GM12892 (cell line): ENCODE measurements at places on chromosomes 3 and 15.

DNA sequence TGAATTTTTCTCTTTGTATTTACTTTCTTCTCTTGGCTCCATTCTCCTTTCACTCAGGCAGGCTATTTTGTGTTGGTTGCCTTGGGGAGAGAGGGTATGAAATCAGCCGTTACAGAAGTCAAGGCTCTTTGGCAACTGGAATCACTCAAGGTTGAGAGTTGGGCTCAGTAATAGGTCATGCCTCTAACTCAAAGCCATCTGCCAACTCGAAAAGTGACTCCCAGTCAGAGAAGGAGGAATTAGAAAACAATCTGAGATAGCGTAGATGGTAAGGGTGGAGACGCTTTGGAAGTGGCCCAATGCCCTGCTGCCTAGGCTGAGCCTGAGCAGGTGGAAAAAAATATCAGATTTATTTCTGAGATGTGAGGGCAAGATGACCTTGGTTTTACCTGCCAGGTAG, 205.7 kb upstream of the ST8SIA2 start:
- DNase-seq: no peak

DNA sequence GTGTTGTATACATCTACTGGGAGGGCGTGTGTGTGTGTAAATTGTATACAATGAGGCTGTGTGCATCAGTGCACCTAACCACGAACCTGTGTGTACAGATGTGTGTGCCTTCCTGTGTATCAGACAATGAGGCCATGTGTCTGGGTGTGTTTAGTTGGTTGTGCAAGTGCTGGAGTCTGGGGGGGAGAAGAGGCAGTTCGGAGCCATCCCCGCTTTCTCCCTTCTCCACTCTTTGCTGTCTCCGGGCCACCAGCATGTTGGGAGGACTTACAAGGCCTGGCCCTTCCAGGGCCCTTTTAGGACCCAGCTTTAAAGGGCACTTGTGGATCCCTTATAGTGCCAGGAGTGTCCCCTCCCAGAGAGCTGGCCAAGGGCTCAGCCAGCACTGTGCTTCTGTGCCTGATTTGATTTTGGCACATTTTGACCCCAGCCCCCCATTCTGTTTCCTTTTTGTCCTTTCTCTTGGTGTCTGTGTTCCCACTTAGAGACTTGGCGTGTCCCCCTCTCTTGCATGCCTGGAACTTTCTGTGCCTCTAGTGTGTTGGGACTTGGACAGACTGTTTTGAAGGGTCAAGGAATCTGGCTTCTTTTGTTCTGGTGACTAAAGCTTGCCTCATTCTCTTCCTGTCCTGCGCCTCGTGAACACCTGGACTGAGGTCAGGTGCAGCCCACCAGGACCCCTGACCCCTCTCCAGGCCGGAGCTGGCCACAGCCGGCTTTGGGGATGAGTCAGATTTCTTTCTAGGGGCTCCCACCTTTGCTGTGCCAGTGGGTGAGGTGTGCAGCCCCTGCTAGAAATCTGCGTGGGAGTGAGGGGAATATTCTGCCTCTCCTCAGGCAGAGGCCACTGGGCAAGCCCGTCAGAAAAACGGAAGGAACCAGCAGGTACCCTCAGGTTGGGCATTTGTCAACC, 1.5 kb downstream of the CTDSPL start:
- DNase-seq: no peak

DNA sequence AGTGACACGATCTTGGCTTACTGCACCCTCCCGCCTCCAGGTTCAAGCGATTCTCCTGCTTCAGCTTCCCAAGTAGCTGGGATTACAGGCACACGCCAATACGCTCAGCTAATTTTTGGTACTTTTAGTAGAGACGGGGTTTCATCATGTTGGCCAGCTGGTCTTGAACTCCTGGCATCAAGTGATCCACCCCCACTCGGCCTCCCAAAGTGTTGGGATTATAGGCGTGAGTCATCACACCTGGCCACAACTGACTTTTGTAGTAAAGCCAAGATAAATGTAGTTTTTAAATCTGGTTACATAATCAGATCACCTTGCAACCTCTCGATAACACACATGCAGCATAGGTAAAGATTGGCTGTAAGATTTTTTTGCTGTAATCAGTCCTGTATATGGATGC, 657.5 kb upstream of the DPPA4 start:
- no peak for DNase-seq

- DNase-seq: no peak
Measured at GRCh38 chr3:120741837-120742197, 499 bp downstream of the RABL3 start.

DNA sequence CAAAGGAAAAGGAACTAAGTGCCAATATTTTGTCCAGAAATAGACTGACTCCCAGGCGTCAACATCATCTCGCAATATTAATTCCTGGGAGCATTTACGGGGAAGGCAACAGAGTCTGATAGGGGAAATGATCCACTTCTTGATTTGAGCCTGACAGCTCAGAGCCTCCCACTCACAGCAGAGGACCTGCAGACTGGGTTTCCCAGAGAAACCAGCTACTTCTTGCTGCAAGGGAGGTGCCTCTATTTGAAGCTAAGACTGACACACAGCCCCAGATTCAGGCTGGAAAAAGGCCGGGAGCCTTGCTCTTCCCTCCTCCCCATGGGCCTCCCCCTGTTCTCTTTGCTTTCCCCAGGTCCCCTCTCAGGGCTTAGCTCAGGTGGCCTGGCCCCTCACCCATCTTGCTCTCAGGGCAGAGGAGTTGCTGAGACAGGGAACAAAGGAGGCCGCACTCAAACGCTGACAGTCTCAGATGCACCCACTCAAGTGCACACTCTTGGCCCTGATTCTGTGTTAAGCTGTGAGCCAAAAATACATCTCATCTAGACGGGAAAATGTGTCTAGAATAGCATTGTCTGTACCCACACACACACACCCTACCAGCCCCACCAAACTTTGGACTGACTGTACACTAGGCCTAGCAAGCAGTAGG, 49.8 kb upstream of the DCLK3 start:
- no peak for DNase-seq

DNA sequence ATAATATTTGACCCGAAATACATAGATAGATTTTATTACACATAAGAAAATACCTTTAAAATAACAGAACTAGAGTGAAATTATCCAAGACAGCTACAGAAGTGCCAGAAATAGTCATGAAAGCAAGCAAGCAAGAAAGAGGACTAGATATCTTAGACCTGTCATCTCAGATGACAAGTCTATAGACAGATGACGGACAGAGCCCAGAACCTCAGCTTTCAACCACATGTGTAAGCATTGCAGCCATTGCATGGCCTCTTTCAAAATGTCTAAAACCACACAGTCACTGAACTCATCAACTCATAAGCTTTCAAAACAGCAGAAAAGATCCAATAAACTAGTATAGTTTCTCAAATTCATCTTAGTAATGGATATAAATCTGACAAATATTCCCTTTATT, 59.8 kb upstream of the FHIT start:
- no peak for DNase-seq

DNA sequence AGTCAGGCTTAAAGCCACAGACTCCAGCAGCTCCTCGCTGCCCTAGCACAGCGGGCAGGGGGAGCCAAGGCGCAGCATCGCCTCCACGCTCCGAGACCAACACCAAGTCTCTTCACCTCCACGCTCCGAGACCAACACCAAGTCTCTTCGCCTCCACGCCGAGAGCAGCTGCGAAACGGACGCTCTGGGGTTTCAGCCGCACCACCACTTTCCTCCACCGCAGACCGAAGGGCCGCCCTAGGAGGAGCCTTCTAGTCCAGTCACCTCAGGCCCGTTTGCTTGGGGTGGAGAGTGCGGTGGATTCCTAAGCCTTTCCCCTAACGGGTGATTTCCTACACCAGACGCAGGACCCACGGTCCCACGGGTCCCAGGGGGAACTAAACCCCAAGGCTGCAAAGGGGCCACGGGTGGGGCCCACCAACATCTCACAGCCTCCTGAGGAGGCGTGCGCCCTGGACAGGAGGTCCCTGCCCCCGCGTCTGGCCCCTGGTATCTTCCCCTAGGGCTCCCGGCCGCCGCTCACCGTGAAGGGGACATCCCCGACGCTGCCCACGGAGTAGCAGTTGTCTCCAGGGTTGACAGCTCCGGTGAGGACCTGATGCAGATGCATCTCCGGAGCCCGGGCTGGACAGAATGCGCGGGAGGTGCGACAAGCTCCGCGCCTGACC, 501 bp downstream of the DMXL2 start:
- DNase-seq: peak; percentile 48

DNA sequence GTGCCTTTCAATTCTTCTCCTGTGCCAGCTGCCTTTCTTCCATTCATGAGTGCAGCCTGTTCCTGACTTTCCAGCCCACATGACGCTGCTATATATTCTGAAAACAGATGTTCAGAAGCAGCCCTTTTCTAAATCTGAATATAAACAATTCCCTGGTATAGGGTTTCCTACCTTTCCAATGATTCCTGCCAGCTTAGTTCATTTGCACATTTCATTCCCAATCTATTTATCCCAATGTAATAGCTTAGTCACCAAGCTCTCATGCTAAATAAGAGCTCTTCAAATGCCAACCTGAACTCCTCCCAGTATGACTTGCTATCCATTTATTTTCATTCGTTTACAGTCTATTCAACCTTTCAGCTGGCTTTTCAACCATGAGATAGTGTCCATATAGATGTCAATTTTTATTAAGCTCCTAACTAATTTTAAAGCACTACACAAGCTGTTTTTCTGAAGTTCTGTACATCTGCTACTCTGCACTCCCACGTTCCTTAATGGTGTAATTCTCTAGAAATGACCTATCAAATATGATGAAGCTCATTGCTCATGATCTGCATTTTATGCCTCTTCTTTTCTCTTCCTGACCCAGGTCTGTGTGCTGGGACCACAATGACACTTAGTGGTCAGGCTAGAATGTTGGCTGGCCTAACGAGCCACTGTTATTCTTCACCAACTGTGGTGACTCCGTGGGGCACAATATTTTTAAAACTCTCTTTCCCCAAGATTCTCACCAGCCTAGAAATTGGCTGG, 605.0 kb upstream of the TBL1XR1 start:
- no peak for DNase-seq

DNA sequence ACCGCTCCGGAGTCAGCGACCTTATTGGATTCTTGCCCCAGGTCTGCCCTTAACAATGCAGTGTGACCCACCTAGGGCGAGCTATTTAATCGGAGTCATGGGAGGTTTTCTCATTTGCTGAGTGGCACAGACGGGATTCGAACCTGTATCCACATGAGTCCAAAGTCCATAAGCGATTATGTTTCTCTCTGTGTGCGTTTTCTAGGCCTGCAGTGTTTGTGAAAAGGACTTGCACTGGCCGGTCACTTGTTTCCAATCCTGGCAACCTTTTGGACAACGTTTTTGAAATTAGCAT, 691 bp upstream of the HDGFL3 start:
- no peak for DNase-seq

GRCh38 chr3:89586676-89587075, 479.3 kb downstream of the EPHA3 start:
- DNase-seq: no peak

GRCh38 chr3:79543218-79543982, 224.4 kb downstream of the ROBO1 start:
- DNase-seq: no peak

DNA sequence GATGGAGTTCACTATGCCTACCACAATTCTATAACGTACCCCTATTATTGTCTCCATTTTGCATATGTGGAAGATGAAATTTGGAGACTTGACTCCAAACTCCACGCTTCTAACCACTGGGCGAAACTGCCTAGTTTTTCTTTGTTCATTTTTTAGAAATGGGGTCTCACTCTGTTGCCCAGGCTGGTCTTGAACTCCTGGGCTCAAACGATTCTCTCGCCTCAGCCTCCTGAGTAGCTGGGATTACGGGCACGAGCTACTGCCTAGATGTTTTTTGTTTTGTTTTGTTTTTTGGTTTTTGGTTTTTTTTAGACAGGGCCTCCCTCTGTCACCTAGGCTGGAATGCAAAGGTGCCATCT, 584 bp upstream of the RPL32 start:
- DNase-seq: no peak

GRCh38 chr3:77887611-77888010, 847.7 kb downstream of the ROBO2 start:
- DNase-seq: no peak

DNA sequence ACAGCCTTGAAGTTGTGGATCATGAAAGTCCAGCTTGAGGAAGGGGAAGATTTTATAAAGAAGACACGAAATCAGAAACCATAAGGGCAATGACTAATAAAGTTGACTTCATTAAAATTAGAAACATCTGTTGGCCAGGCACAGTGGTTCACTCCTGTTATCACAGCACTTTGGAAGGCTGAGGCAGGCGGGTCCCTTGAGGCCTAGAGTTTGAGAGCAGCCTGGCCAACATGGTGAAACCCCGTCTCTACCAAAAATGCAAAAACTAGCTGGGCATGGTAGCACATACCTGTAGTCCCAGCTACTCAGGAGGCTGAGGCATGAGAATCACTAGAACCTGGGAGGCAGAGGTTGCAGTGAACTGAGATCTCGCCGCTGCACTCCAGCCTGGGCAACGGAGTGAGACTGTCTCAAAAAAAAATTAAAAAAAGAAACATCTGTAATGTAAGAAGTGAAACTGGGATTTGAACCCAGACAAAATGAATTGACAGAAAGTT, 7.9 kb upstream of the UBXN7 start:
- no peak for DNase-seq

DNA sequence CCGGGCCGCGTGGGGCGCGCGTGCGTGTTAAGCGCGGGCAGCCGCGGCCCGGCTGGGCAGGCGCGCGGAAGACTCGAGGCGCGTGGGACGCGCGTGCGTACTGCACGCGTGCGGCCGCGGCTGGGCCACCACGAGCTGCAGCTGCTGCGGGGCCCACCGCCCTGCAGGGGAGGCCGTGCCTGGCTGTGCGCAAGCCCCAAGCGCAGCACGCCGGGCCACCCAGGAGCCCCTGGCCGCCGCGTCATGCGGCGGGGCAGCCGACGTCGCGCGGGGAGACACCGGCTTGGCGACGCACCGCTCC, 590 bp upstream of the TRIM71 start:
- DNase-seq: no peak

DNA sequence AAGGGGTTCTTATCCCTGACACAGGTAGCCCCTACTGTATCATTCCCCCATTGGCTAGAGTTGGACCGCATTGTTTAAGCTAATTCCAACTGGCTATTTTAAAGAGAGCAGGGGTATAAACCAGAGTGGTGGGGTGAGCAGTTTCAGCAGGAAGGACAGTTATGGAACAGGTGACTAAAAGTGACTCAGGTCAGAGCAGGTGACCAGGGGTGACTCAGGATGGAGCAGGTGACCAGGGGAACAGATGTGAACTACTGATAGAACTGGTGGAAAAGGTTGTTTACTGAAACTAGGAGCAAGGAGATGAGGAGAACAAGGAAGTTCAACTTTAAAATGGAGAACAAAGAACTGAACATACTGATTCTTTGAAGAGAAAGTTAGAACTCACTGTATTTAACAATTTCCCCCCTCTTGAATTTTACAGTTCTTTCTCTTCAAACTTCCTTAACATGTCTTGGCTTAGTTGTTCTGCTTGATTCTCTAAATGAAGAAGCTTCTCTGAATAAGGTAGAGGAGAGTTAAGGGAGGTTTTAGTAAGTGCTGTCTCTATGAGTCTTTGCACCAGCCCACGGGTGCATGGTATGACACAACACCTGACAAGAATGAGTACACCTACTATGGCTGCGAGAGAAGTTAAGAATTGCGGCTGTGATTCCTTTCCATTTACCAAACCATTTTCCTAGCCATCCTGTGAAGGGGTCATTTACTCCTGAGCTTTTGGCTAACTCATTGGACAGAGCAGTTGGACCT, 83.4 kb upstream of the WNT7A start:
- DNase-seq: no peak
